Left kidney (tissue), 8 donors: ENCODE measurements at places on chromosomes 16 and 17. TPM values are rescaled to one million over a fixed set of nuclear protein-coding genes. Genes with fewer than 3 reads are reported as not detected.

DNA sequence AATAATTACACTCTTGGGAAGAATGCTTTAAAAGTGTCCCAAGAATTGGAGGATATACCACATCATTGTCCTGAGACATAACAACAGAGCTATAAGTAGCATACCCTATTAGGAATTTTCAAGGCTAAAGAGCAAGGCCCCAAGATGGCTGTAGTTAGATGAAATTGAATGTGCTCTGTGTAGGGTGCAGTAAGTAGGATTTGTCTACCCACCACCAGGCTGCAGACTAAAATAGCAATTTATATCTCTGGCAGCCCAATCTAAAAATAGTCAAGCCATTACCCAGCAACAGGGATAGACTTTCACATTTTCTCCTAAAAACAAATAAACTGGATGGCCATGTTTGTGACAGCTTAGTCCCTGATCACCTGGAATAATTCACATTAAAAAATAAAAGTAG is 5.6 kb downstream of the MMD start:
- no peak for DNase-seq

GRCh38 chr17:35668802-35669201 is 62.6 kb upstream of the RASL10B start:
- no peak for DNase-seq

DNA sequence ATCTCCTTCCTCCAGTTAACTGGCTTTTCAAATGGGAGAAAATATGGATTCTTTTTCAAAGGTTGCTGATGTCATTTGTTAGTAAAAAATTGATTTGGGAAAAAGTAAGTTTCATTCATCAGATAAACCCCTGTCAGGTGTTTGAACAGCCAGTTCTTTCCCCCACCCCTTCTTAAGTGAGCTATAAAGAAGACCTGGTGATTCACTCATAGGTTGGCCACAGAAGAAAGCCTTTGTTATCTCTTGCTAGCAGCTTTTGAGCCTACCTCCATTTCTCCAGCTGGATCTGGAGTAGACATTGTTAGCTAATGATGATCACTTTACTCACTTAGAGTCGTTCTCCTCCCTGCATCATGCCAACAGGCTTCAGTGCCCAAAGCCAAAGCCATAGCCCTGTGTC is 63.0 kb downstream of the NLK start:
- DNase-seq = no peak

GRCh38 chr16:20910781-20911321 is 10.3 kb downstream of the LYRM1 start:
- no peak for DNase-seq

- no peak for DNase-seq
These were observed 160.1 kb upstream of the CDH5 start for GRCh38 chr16:66206363-66206762.

GRCh38 chr17:39080421-39081078 is 70.9 kb downstream of the PLXDC1 start:
- no peak for DNase-seq

DNA sequence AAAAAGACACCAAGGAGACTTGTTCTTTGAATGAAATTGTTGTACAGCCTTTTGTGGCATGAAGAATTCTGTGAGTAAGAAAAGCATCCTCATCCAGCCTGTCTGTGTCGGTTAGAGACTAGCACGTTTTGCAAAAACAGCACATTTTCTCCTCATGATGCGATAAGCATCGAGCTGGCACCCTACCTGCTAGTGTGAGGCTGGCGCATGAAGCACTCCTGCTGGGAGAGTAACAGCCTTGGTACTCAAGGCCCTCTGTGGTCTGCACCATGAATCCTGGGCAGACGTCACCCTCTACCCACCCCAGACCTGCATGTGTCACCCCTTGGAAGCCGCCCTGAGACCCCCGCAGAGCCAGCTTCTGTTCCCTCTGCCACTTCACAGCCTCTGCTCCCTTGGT is 92.6 kb upstream of the TMEM132E start:
- DNase-seq = no peak

- no peak for DNase-seq
These were observed 411.7 kb downstream of the CPPED1 start for GRCh38 chr16:12391956-12392355.

GRCh38 chr16:7325834-7326233 is 6.8 kb upstream of the RBFOX1 start:
- DNase-seq = no peak

GRCh38 chr17:681316-681715 is 33.3 kb downstream of the VPS53 start:
- DNase-seq = no peak

GRCh38 chr17:41766135-41766534 is 20.4 kb downstream of the JUP start:
- no peak for DNase-seq

GRCh38 chr17:8639709-8640108 is 9.2 kb upstream of the MYH10 start:
- DNase-seq = no peak

- peak; percentile 32 for DNase-seq
These were observed 2.8 kb downstream of the USP22 start for GRCh38 chr17:21039839-21040575.

GRCh38 chr16:67528222-67528869 is at the start of gene RIPOR1:
Gene RIPOR1 (plus strand): TSS chr16:67528829. CDS start chr16:67538447, 9,618 bp downstream.
- no peak for DNase-seq

GRCh38 chr17:76104896-76105231 is 1.3 kb upstream of the EXOC7 start:
- DNase-seq = no peak

DNA sequence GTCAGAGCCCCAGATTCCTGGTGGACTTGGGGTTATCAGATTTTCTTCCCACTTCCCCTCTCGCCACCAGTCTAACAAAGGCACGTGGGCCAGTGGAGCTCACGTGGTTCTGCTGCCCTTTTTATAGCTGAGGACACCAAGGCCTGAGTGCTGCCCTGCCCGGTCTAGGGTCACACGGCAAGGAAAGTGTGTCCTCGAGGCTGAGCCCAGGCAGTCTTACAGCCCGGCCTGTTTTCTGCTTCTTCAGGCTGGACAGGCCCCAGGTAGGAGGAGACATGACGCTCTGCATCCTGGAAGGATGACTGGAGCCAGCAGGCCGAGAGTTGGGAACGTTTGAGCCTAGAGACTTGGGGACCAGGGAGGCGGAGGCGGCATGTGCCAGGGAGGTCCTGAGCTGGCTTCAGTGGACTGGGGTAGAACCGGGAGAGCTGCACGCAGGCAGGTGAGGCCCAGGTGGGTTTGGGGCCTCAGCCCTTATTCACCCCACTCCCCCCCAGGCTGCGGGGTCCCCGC is 3.5 kb downstream of the CTRB1 start:
- DNase-seq = no peak

GRCh38 chr16:13359835-13360234 is 458.4 kb downstream of the SHISA9 start:
- DNase-seq = no peak

- DNase-seq = no peak
These were observed 6.0 kb downstream of the MPG start for GRCh38 chr16:83781-84615.

DNA sequence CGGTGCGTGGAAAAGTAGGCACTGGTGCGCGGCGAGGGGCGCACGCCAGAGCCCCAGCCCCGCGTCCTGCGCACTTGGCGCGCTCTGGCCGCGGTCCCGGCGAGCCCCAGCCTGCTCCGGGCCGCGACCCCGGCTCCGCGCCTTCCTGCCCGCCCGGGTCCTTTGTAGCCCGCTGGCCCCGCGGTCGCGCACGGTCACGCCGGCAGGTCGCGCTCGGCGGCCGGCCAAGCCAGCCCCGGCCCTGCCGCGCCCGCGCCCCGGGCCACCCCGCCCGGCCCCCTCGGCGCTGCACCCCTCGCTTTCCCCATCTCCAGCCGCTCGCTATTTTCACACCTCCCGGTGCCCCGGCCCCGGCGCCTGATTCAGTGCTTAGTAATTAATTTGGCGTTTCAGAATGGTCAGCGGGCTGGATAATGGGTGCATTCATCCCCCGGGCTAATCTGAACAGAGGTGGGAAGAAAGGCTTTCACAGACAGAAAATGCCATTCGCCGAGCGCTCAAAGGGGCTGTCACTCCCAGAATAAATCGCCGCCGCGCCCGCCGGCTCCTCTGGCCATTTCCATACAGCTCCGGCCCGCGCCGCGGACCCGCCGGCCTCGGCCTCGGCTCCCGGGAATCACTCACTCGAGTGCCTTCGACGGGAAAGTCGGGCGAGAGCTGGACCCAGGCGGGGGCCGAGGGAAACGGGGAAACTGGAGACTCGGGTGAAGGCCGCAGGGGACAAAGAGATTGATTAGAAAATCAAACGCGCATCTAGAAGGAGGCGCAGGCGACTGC is 17.8 kb upstream of the NTN1 start:
- no peak for DNase-seq

GRCh38 chr17:266701-267667 is 85.5 kb upstream of the DOC2B start:
- DNase-seq = peak; percentile 25

The FOXN1 gene
- 0.55 TPM for polyA plus RNA-seq

The MYH3 gene
- 6.4 TPM for polyA plus RNA-seq

The NLRC3 gene
- 2.1 TPM for polyA plus RNA-seq

The SMIM36 gene
- polyA plus RNA-seq = 0.05 TPM

The G6PC1 gene
- 5.6 TPM for polyA plus RNA-seq

The MARVELD3 gene
- 17.0 TPM for polyA plus RNA-seq

The KRTAP2-2 gene
- polyA plus RNA-seq = not detected
